SW 1271 (cell line): ENCODE measurements at places on chromosomes 7 and 10.

GRCh38 chr7:93958651-93959050, 37.1 kb downstream of the GNG11 start:
- DNase-seq, result no peak

- DNase-seq, result no peak
Measured at GRCh38 chr7:77697535-77697831, 1.2 kb downstream of the RSBN1L start.

DNA sequence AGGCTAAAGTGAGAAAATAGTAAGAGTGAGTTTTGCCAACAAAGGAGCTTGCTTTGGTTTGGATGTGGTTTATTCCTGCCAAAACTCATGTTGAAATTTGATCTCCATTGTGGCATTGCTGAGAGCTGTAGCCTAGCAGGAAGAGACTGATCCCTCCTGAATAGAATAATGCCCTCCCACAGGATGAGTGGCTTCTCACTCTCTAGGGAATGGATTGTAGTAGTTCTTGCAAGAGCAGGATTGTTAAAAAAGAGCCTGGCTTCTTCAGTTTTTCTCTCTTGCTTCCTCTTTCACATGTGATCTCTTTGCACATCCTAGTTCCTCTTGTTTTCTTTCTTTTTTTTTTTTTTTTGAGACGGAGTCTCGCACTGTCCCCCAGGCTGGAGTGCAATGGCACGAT, 34.4 kb downstream of the ASAH2 start:
- DNase-seq, result no peak

DNA sequence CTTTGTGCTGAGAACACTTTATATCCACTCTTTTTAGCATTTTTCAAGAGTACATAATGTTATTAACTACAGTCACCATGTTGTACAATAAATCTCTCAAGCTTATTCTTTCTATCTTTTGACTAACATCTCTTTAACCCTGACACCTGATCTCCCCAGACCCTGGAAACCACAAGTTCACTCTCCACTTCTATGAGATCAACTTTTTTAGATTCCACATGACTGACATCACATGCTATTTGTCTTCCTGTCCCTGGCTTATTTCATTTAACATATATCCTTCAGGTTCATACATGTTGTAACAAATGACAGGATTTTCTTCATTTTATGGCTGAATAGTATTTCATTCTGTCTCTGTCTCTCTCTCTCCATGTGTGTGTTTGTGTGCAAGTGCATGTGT, 15.5 kb downstream of the SLC13A1 start:
- DNase-seq, result peak; percentile 2

- no peak for DNase-seq
Measured at GRCh38 chr7:144830811-144831210, 5.0 kb downstream of the TPK1 start.

- no peak for DNase-seq
Measured at GRCh38 chr10:124983321-124983720, 41.4 kb downstream of the ZRANB1 start.

GRCh38 chr7:29988424-29989256, 961 bp downstream of the SCRN1 start:
- peak; percentile 80 for DNase-seq

GRCh38 chr10:10551596-10552301, 465.9 kb upstream of the CELF2 start:
- no peak for DNase-seq

DNA sequence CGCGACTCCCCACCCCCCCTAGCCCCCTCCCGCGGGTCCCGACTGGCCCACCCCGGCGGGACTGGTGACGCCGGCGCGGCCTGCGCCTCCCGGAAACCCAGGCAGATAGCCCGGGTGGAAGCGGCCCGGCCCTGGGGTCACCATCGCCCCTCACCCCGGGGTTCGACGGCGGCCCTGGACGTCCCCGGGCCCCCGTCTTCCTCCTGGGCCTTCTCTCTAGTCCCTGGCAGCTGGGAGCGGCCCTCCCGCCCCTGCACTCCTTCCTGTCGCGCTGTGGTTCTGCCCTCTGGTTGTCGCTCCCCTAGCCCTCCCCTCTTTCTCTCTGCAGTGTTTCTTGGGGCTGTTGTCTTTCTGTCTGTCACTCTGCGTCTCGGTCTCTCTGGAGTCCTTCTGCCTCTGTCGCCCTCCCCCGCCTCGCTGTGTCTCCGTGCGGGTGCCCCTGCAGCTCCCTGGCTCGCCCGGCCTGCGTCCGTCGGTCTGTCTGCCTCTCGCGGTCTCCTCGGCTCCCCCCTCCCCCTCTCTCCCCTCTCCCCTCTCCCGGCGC, 90.5 kb upstream of the PAX2 start:
- DNase-seq, result no peak

GRCh38 chr10:106991091-106991490, 173.4 kb downstream of the SORCS1 start:
- no peak for DNase-seq

DNA sequence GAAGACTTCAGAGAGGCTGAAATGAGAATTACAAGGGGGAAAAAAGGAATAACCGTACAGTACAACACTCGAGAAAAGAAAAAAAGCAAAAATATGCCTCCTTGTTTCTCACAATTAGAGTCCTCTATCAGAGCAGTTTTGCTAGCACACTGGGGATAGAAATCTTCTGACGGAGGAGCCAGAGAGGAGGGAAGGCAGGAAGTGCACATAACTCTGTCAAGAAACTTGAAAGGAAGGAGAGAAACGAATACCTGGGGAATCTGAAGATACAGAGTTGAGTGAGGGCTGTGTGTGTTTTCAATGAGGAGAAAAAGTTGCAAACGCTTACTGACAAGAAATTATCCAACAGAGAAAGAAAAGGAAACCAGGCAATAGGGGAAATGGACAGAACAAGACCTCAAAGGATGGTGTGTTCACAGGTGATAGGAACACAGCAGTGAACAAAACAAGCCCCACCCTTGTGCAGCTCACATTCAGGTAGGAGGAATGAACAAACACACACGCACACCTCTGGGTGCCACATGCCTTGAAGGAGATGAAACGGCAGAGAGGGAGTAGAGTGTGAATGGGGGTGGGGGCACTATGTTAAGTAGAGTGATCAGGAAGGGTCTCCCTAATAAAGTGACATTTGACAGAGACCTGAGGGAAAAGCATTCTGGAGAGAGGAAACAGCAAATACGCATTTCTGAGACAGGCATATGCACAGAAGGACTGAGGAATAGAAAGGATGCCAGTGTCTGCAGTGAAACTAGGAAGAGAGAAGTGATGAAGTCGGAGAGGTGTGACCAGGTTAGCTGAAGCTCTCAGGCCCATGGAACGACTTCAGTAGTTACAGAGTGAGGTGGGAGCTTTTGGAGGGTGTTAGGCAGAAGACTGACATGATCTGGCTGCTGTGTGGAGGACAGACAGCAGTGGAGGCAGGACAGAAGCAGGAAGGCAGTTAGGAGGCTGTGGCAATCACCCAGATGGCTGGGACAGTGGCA, 46.7 kb upstream of the SPOCK2 start:
- no peak for DNase-seq

DNA sequence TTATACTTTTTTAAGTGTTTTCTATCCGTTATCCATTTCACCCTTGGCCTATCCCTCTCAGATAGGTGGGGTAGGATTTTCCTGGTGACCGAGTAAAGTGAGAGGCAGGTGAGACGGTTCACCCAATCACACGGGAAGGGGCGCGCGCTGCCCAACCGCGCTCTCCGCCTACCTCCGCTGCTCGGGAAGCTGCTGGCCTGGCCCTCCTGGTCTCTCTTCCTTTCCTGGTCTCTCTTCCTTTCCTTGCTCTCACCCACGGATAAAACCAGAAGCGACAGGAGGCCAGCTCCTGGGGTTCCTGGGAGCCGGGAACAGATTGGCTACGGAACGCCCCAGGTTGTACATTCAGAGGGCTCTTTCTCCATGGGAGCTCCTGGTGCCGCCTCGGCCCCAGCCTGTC, 14.3 kb upstream of the ZNF212 start:
- no peak for DNase-seq

DNA sequence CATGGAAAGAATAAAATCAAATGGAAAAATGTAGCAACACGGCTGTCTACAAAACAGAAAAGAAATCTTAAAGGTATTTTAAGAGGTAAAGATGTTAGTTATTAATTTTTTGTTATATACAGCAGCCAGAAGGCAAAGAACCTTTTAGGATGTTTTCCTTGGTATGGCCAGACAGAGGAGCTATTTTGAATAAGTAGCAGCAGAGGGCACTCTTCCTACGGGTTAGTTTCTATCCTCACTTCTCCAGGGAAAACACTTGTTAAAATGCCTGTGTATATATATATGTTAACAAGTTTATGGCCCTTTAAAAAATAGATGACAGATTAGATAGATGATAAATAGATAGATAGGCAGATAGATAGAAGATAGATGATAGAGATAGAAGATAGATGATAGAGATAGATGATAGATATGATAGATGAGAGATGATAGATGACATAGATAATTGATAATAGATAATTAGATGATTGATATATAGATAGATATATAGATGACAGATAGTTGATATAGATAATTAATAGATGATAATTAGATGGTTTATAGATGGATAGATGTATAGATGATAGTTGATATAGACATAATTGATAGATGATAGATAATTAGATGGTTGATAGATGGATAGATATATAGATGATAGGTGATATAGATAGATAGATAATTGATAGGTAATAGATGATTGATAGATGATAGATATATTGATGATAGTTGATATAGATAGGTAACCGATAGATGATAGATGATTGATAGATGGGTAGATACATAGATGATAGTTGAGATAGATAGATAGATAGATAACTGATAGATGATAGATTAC, 57.8 kb upstream of the WIPF3 start:
- DNase-seq, result peak; percentile 20

DNA sequence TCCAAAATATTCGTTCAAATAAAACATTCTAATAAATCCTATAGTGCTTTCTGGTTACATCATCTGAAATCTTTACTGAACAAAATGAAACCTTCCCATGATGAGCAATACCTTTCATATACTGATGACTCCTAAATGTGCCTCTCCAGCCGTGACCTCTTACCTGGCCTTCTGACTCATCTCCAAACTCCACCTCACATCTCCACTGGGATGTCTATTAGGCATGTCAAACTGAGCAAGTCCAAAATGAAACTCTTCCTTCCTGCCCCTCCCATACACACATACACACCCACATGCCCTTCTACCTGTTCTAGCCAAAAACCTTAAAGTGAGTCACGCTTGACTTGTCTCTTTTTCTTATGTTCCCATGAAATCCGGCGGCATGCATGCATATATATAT, 22.9 kb downstream of the GSAP start:
- no peak for DNase-seq

DNA sequence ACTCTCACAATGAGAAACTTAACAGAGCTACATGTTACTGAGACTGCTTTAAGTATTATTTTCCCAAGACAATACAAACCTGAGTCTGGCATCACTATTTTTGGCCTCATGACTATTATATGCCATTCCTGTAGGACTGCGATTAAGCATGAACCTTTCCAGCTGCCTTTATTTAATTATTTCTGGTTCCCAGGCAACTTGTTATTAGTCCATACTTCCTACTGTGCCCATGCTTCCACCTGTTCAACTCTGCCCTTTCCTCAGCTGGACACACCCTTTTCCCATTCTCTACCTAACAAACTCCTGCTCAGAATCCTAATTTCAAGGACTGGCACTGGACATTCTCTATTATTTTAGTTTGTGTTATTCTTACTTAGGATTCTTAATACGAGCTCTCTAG, 8.1 kb upstream of the CROT start:
- no peak for DNase-seq

- DNase-seq, result no peak
Measured at GRCh38 chr7:26686448-26686981, 177.9 kb downstream of the SKAP2 start.

DNA sequence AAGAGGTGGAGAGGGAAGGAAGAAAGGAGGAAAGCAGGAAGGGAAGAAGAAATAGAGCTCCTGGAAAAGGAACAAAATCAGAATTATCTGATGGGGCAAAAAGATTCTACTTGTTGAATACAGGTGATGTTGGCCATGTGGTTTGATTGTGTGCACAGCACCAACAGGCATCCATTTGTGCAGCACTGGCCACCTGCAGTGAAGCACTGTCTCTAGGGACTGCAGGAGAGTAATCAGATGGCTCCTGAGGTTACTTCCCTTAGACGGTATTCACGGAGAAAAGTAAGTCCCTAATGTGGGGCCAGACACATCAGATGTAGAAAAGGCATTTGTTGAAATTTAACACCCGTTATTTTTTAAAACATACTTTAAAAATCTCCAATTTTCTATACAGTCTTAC, 135.3 kb upstream of the VIPR2 start:
- DNase-seq, result no peak

DNA sequence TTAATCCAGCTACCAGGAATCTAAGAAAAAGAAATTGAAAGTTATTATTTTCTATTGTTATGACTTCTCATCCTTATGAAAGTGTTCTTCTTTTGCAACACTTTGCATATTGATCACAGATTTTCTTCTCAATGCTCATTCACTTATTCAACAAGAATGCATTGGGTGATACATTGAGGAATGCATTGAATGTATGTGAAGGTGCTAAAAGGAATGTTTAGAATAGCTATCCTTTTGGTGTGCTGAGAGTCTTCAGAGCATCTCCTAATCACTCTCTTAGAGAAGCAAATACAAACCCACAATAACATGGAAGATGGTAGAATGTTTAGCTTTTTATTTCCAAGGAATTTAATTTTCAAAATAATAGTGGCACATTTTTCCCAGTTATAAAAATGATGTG, 122.1 kb upstream of the KMT2E start:
- DNase-seq, result no peak

GRCh38 chr7:88046839-88047573, 113.0 kb downstream of the ADAM22 start:
- no peak for DNase-seq

- no peak for DNase-seq
Measured at GRCh38 chr10:68559251-68559650, 886 bp upstream of the TET1 start.

DNA sequence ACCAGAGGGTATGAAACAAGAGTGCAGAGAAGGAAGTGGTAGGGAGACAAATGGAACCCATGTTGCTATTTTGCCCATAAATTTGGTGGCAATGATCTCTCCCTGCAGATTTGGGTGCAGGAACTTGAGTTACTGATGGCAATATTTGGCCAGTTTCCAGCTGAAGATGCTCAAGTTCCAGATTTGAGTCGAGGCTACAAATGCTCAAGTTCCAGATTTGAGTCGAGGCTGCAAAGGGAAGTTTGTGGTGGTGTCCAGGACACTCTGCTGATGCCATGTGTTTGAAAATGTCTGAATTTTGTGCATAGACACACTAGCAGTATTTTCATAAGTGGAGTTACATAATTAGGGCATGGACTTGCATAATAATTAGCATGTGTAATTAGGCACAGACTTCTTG, 40.8 kb downstream of the TBXAS1 start:
- DNase-seq, result no peak

- DNase-seq, result no peak
Measured at GRCh38 chr10:109784236-109784635, 139.1 kb downstream of the XPNPEP1 start.

- no peak for DNase-seq
Measured at GRCh38 chr7:121330053-121330833, 1.4 kb downstream of the WNT16 start.

DNA sequence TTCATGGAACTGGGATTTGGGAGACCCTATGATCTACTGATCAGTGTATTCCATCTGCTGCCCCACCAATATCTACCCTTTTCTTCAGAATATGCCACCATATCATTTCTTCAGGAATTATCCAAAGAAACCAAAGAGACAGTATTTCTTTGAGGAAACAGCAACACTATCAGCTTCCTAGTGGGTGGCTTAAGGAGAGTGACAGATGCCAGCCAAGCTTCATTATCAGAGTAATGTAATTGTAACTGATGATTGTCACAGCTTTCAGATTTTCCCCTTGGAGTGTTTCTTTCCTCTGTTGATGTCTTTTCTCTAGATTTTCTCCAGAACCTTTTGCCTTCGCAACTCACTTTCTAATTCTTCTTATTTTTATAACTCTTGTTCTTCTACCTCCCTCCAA, 934.4 kb upstream of the LRRN3 start:
- DNase-seq, result no peak

GRCh38 chr10:11057018-11057417, 39.3 kb downstream of the CELF2 start:
- no peak for DNase-seq
